ENCODE measurements at places on chromosomes 4 and X.

DNA sequence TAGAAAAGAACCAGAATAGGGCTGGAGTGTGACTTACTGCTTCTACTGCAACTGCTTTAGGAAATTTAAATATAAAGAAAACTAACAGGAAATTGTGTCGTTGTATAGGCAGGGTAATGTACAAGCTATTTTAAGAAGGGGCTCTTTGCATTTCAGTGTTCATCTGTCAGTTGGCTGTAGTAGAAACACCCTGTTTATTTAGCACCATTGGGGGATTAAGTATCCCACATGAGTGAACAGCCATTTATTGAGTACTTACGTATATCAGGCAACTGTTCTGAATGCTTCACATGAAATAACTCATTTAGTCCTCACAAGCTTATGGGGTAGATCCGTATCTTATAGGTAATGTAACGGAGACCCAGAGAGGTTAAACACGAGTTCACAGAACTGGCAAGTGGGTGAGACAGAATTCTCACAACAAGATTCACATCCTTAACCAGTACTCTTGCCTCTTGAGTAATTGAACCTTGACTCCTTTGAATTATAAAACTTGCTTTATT lies 23.9 kb downstream of the STIM2 start:
- no peak for DNase-seq

DNA sequence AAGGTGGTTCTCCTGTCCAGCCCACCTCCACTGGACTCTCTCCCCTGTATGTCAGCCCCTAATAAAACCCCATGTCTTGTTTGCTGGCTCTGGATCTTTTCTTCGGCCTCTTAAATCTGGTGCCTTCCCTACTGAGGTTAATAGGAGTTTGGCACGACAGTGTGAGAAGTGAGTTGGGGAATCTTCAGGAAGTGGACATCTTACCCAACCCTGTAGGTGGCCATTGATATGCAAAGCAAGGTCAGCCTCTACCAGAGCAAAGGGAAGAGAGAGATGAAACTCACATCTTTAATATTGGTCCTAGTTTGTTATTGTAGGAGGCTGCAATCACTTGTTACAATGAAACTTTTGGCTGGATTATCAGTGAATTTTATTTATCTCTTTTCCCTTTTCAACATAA lies 111.7 kb downstream of the CHRDL1 start:
- DNase-seq, result no peak

GRCh38 chrX:45232139-45232538 lies 31.5 kb upstream of the DIPK2B start:
- DNase-seq, result no peak

GRCh38 chr4:48403358-48403757 lies 62.0 kb downstream of the SLAIN2 start:
- DNase-seq, result no peak

GRCh38 chrX:155662282-155662681 lies 49.5 kb upstream of the TMLHE start:
- peak; percentile 1 for DNase-seq

GRCh38 chr4:7426525-7427171 lies 8.1 kb downstream of the PSAPL1 start:
- no peak for DNase-seq

DNA sequence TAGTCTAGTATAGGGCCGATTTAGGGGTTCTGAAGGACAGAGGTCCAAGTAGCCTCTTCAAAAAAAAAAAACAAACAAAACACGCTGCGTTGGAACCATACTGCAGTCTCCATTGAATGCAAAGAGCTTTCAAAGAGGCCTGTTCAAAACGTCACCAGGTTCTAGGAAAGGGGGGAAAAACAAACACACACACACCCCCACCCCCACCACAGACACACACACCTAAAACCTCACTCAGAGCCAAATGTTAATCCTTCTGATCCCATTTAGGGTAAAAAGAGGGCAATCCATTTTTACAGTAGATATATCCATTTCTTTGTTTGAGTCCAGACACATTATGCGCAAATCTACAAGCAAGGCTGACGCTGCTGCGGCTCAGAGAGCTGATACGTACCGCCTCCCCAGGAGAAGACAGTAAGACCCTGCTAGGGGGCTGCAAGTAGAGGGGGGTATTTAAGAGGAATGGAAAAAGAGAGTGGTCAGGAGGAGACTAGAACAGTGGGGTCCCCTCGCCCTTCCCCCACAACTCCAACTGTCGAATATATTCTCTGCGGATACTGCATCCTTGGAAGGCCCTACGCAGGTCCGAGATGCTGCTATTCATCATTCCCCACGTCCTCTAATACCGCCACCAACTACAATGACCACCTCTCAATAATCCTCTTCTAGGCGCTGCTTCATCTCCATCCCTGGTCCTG lies 1.3 kb downstream of the NKRF start:
- DNase-seq, result no peak

DNA sequence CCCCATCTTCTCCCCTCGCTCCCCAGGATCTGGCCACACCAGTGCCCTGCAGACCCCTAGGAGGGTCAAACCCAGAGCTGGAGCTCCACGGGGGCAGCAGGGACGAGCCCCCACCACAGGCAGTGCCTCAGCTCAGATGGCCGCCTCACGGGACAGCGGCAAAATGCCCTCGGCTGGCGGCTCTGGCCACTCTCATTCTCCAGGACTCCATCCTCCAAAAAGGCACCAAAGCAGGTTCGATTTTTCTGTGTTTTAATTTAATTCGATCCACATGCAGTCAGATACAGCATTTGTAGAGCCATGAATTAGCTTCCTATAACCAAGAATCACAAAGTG lies 8.3 kb downstream of the FAM53A start:
- DNase-seq, result no peak

DNA sequence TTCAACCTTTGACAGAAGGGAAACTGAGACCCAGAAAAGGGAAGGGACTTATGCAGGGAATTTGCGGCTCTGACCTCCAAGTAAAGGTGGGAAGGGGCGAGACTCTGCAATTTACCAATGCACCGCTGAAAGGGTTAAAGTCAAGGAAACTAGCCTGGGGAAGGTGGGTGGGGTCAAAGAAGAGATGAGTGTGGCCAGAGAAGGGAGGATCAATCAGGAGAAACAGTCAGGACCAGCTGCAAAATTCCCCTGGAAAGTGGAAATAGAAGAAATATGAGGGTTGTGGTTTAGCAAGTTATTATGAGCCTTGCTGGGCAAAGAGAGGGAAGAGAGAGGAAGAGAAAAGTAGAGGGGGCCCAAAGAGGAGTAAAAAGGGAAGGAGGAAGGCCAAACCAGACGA lies 30.5 kb downstream of the STARD8 start:
- DNase-seq, result no peak

DNA sequence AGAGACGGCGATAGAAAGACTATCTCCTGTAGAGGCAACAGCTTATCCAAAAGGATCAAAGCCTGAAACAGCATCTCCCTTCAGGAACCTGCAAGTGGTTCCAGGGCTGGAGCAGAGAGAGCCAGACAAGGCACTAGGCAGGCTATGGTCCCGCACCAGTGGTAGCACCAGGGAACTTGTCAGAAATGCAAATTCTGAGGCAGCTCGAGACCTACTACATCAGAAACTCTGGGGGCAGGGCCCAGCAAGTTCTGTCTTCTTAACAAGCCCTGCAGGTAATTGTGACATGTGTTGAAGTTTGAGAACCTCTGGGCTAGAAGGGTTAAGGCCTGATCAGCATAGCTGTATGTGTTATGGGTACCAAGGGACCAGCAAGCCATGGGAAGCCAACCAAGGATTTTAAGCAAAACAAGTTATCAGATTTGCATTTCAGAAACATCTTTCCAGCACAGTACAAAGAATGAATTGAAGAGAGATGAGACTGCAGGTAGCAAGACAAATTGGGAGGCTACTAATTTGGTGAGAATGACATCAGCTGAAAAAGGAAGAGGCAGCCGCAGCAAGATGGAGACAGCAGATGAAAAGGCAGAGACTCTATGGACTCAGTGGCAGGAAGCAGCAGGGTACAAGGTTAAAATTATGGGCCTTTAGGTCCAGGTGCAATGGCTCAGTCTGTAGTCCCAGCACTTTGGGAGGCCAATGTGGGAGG lies 139.7 kb downstream of the TSPAN5 start:
- DNase-seq, result no peak

DNA sequence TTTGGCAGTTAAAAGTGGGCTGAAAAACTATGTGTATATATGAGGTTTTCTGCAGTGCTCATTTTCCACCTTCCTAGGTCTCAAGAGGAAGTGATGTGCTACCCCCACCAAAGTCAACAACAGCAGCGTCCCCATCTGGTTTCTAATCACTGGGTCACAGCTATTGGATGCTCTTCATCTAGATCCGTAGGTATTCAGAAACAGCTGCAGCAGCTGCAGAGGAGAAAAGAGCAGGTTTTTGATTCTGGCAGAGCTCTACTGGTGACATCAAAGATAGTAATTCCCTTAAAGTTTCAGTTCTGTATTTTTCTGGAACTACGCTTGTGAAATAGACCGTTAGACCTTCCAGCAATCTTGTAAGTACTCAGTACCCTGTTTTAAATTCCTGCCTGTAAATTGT lies 5.8 kb upstream of the GUCY2F start:
- no peak for DNase-seq

GRCh38 chr4:19982556-19982955 lies 269.1 kb upstream of the SLIT2 start:
- DNase-seq, result peak; percentile 21
